ENCODE measurements at places on chromosomes 16 and 17.

DNA sequence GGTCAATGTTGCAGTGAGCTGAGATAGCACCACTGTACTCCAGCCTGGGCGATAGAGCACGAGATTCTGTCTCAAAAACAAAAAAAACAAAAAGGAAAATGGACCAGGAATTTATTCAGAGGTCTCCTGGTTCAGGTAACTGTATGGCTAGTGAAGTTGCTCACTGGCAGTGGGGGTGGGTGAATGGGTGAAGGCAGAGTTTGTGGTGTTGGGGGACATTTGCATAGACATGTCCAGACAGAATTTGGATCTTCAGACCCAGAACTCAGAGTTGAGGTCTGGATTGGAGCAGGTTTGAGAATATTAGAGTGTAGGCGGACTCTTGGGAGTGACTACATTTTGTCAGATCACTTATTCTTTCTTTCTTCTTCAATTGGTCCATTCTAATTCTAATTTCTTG is 55.0 kb downstream of the SMPD3 start:
- no peak for DNase-seq

- no peak for DNase-seq
These were observed 21.0 kb upstream of the ARHGAP44 start for GRCh38 chr17:12768255-12768654.

DNA sequence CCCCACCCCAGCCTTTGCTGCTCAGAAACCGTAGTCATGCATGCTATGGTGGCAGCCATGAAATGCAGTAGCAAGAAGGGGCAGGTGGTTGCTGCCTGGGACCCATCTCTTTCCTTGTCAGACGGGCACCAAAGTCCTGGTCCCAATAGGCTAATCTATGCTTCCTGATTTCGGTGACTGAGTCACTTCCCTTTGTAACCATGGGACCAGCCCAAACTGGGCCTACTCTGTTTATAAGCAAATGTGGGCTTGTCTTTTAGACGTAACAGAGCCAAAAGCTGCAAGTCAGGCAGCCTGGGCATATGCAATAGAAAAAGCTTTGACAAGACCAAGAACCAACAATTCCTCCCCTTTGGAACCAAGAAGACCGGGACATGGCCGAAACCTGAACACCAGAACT is 99.1 kb upstream of the RBBP6 start:
- no peak for DNase-seq

DNA sequence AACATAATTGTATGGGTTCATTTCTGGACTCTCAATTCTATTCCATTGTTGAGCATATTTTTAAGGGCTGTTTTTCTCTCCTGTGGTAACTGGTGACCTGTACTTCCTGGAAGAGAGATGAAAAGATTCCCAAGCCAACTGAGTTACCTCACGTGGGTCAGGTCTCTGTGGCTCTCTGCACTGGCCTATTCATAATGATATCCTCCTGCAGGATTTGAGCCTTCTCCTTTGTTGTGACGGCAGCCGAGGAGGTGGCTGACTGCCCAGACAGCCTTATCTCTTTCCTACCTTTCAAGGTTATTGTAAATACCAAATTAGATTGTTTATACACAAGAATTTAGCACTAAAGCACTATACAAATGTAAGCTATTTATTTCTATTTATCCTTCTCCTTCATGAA is 2.7 kb upstream of the ACE start:
- DNase-seq: no peak

- DNase-seq: no peak
These were observed 40.1 kb downstream of the AKAP10 start for GRCh38 chr17:19937522-19937921.

DNA sequence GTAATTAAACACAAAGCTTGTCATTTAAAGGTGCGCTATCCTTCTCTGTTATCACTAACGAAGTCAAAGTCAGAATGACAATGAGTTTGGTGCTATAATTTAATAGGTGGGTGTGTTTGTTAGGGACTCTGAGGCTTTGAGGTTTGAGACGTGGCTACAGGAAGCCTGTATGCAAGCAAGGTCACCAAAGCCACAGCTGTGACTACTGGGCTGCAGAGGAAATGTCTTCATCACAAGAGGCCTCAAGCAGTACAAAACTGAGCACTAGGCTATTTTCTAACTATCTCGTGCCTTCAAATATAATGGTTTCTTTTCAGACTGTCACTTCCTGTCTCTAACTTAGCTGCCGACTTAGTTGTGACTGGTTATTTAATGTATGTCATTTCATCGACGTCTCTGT is 141.2 kb downstream of the AATF start:
- DNase-seq: peak; percentile 35

DNA sequence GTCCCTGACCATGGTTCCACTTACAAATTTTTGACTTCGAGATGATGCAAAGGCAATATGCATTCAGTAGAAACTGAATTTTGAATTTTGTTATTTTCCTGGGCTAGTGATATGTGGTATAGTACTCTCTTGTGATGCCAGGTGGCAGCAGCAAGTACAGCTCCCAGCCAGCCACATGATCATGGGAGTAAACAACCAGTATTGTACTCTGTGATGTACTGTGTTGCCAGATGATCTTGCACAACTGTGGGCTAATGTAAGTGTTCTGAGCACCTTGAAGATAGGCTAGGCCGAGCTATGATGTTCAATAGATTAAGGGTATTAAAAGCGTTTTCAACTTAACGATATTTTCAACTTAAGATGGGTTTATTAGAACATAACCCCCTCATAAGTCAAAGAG is 250.8 kb downstream of the STX8 start:
- DNase-seq: no peak

- no peak for DNase-seq
These were observed 22.2 kb upstream of the ADCY7 start for GRCh38 chr16:50244140-50244503.

DNA sequence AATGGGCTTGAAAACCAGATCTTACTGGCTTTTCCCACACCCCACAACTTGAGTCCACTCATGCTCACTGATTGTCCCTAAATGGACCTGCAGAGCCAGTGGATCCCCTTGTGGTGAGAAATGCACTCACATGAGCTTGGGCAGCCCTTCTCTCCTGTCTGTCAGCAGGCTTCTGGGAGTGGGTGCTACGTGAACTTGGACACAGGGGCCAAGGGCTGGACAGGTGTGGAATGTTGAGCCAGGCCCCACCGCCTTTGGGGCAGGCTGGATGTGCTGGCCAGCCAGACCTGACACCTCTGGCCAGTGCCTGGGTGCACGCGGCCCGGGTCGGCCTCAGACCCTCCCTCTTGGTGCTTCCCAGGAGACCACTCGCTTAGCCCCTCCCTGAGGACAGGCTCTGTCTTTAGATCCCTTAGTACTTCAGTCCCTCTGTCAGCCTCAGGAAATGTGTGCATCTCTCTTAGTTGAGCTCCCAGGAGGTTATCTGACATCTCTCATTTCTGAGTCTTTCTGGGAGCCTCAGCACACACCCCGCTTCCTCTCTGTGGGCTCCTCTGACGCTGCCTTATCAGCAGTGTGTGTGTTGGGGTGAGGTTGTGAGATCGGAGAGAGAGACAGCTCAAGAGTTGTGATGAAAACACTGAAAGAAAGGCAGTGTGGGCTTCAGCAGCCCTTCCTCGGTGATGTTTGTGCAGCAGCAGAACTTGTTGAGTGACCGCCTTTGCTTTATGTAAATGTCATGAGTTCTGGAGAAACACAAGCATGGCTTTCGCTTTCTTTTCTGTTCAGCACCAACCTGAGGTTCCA is 117.0 kb downstream of the RAB11FIP4 start:
- peak; percentile 46 for DNase-seq

GRCh38 chr16:70437582-70438557 is 1.0 kb downstream of the ST3GAL2 start:
- no peak for DNase-seq

DNA sequence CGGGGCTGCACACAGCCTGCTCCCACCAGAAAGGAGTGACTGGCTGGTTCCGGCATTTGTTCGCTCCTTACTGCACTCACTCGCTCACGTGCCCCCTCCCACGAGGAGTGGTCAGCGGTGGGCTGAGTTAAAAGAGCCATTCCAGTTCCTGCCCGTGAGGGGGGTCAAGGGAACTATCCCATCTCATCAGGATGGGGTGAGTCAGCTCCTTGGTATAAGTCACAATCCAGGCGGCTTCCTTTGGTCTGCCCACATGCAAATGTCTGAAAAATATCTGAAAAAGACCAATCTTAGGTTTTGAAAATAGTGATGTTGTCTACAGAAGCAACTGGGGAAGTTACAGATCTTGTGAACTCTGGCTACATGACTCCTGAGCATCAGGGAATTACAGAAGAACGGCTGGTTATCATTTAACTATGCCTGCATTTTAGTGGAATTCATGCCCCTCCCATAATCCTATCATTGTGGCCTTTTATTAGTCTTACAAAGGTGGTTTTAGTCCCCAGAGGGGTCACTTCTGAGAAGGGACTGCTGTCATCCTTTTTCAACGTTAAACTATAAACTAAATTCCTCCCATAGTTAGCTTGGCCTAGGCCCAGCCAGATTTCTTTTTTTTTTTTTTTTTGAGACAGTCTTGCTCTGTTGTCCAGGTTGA is 9.8 kb upstream of the TNFSF12 start:
- no peak for DNase-seq

DNA sequence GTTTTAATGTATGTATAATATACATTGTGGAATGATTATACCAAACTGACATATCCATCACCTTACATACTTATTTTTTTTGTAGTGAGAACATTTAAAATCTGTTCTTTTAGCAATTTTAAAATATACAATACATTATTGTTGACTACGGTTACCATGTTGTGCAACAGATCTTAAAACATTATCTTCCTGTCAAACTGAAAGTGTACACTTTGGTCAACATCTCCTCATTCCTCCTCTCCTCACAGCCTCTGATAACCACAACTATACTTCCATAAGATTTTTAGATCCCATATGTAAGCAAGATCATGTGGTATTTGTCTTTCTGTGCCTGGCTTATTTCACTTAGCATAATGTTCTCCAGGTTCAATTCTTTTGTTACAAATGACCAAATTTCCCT is 7.5 kb upstream of the DNAJA2 start:
- no peak for DNase-seq

DNA sequence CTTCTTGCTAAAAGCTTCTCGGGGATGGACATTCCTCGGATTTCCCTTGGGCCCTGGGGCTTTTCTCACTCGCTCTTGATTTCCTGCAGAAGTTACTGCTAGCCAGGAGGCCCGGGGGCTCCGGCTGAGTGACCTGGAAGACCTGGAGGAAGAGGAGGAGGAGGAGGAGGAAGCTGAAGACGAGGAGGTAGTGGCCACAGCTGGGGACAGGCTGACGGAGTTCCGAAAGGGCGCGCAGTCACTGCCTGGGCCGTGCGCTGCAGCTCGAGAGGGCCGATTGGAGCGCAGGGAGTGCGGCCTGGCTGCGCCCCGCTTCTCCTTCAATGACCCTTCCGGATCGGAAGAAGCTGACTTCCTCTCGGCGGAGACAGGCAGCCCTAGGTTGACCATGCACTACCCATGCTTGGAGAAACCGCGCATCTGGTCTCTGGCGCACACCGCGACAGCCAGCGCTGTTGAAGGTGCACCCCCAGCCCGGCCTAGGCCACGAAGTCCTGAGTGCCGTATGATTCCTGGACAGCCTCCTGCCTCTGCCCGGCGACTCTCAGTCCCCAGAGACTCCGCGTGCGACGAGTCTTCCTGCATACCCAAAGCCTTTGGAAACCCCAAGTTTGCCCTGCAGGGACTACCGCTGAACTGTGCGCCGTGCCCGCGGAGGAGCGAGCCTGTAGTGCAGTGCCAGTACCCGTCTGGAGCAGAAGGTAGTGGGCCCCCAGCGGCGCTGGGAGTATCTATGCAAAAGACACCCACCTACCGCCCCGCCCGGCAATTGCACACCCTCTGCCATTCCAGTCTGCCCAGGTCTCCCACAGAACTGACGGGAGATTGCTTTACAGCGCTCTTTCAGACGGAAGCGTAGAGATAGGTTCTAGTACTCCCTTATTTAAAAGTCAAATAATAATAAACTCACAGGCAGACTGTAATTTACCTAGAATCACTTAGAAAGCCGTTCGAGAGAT is 4.9 kb downstream of the IRX6 start:
- DNase-seq: no peak

- no peak for DNase-seq
These were observed 44.4 kb downstream of the PIK3R5 start for GRCh38 chr17:8921147-8921546.

DNA sequence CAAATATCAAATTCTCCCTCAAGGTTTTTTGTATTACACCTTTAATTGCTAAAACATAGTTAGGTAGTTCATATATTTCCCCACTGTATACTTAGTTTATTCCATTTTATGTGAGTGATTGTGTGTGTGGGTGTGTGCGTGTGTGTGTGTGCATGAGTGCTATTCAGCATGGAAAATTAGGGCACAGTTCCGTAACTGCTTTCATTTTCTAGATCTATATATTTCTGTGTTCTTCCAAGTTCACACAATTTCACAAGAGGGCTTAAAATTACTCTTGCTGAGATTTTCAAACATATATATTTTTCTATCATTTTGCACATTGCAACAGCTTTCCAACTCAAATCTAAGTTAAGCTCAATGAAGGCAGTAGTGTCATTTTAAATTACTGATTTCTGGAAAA is 782.9 kb upstream of the SOX9 start:
- DNase-seq: no peak

GRCh38 chr17:82684228-82684841 is 14.2 kb downstream of the RAB40B start:
- no peak for DNase-seq

GRCh38 chr17:40541873-40542557 is 23.3 kb downstream of the CCR7 start:
- DNase-seq: no peak

DNA sequence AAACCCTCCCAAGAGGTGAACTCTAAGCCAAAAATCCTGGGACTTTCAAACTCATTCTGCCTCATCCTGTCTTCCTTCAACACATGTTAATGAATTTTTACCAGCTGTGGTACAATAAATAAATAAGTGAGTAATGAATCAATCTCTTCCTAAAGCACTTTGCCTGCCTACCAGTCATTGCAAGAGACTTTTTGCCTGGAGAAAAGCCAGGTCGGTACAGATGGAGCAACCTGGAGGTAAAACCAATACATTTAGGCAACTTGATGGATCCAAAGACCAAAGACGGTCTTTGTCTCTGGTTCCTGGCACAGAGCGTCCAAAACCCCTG is 324.2 kb downstream of the PMP22 start:
- DNase-seq: no peak

- no peak for DNase-seq
These were observed 483 bp downstream of the RPA1 start for GRCh38 chr17:1830288-1830687.
